Transverse colon (tissue), 4 donors: ENCODE measurements at places on chromosomes 4 and X. TPM values are rescaled to one million over a fixed set of nuclear protein-coding genes. Genes with fewer than 3 reads are reported as not detected.

DNA sequence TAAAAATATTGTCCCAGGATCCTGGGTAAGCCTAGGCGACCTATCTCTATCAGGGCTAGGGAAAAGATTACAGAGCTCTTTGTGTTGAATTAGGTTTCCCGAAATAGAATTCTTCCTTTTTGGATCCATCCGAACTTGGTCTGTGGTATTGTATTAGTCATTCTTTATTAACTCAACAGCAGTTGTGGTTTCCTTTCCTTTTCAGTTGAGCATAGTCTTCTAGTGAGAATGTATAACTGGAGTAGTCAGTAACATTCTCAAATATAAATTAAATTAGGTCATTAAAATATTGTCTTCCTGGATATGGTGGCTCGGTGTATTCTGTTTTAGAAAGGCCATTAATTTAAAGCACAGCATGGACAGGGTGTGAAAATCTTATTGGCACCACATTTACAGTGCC lies 520.4 kb downstream of the NLGN4X start:
- H3K27ac ChIP-seq: no peak overlapping the region
- no peaks in the 10 kb centered on the region for H3K27me3 ChIP-seq
- no peaks in the 10 kb centered on the region for H3K4me1 ChIP-seq
- H3K4me3 ChIP-seq: no peak overlapping the region
- H3K36me3 ChIP-seq: no peaks in the 10 kb centered on the region
- no peak for DNase-seq

DNA sequence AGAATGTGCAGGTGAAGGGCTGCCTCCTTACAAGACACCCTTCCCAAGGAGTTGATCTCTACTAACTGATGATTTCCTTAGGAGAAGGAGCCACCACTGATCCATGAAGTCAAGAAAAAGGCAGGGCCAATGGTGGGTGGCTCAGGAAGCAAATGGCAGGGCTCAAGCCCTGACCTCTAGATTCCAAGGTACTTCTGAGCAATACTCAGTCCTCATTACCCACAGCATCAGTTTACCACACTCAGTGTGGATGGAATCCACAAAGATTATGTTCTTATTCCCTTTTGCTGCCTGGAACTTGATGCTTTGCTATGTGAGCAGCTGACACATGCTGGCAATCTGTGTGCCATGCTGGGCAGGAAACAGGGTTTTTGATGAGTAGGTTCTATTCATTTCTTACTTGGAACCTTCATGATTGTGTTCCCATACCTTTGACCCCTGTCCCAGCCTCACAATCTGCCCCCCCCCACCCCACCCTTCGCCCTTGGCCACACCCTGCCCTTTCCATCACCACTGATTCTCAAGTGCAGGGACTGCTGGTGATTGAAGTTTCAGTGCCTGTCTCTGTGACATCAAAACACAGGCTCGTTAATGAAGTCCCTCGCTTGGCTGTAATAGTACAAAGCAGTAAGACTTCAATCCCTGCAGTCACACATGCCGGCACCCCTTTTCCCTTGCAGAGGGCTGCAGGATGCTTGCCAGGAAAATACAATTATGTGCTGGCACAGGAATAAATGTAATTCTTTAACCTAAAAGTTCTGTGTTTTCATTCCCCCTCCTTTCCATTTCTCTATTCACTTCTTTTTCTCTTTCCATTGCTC lies 135.6 kb upstream of the GPC4 start:
- H3K27ac ChIP-seq: no peak overlapping the region
- H3K4me3 ChIP-seq: no peak overlapping the region
- no peak for DNase-seq
- H3K27me3 ChIP-seq: no peaks in the 10 kb centered on the region
- H3K36me3 ChIP-seq: no peaks in the 10 kb centered on the region

VCX gene
- not detected for total RNA-seq

PAK3 gene
- total RNA-seq: 0.80 TPM

FOXP3 gene
- not detected for total RNA-seq

FAM9C gene
- 0.14 TPM for total RNA-seq

PCDH7 gene
- total RNA-seq: 21.0 TPM

DGKK gene
- not detected for total RNA-seq

NEIL3 gene
- 0.95 TPM for total RNA-seq

CXCL3 gene
- total RNA-seq: 1.8 TPM
